ENCODE measurements at places on chromosomes 7 and 10. TPM values are rescaled to one million over a fixed set of nuclear protein-coding genes. Genes with fewer than 3 reads are reported as not detected.

- no peak for DNase-seq
Measured at GRCh38 chr7:101560856-101561255, 68.2 kb downstream of the MYL10 start.

DNA sequence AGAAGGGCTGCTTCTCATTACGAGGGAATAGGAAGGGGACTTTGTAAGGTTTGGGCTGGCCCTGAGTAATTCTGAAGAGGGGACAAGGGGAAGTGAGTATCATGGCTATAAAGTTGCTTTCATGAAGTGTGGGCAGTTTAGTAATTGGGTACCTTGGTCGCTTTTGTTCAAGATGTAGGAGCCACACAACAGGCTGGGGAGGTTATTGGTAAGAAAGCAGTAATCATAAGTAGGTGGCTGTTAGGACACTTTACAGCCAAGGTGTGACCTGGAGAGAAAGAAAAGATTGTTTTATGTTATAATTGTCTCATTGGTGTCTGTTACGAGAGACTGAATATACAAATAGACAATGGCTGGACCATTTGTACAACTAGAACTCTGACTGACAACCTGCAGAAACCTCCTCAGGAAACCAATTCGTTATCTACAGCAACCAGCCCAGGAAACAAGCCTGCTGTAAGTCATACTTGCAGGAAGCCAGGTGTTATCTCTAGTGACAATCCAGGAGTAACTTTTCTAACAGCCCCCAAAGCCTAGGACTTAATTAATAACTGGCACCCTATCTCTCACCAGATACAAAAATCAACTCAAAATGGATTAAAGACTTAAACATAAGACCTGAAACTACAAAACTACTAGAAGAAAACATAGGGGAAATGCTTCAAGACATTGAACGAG, 5.0 kb upstream of the CCM2 start:
- no peak for DNase-seq

GRCh38 chr7:138857728-138858127, 59.7 kb upstream of the ATP6V0A4 start:
- DNase-seq, result no peak

The ZP3 gene
- total RNA-seq, result 5.9 TPM

Data from uterus (tissue), 4 donors.